ENCODE measurements at places on chromosomes 11 and 22.
A peak's percentile ranks its signal among the peaks of the same experiment; 100 is the strongest.

GRCh38 chr11:57370251-57370650, 10.7 kb downstream of the PRG3 start:
- DNase-seq, result peak; percentile 27

GRCh38 chr11:134409552-134410429, 2.3 kb downstream of the B3GAT1 start:
- DNase-seq, result no peak

GRCh38 chr11:130727157-130728119, 188.8 kb downstream of the SNX19 start:
- DNase-seq, result no peak

- DNase-seq, result no peak
Observed at GRCh38 chr22:48490500-48491411, 1336.9 kb downstream of the BRD1 start.

- peak; percentile 80 for DNase-seq
Observed at GRCh38 chr11:33723238-33723881, 12.9 kb downstream of the CD59 start.

GRCh38 chr22:48357961-48358360, 1469.7 kb downstream of the BRD1 start:
- no peak for DNase-seq

DNA sequence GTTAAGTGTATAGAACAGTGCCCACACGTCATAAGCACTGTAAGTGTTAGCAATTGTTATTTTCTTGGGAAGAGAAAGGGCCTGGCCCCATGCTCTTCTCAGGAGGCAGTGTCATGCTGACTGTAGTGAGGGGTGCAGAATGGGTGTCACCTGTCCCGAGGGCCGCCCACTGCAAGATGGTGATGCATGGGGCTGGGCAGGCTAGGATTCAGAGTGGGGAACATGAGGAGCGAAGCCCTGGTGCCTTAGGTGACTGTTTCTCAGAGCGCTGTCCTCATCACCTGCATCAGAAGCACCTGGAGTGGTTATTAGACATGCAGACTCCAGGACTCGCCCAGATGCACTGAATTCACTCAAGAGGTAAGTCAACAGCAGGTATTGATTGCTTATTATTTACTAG, 101.0 kb upstream of the PARVA start:
- DNase-seq, result no peak

DNA sequence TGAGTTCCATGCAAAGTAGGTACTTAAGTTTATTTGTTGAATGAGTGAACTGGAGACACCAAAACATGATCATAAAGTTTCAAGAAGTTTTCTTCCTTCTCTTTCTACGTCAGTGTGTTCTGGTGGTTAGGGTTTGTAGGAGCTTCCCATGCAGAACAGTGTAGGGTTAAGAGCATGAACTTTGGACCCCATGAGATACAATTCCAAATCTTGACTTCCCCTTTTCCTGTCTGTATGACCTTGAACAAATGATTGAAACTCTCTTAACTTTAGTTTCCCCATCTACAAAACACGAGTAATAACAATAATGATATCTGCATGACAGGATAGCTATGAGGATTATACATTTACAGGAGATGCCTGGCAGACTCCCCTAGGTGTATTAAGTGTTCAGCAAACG, 41.0 kb upstream of the TENM4 start:
- DNase-seq, result no peak

DNA sequence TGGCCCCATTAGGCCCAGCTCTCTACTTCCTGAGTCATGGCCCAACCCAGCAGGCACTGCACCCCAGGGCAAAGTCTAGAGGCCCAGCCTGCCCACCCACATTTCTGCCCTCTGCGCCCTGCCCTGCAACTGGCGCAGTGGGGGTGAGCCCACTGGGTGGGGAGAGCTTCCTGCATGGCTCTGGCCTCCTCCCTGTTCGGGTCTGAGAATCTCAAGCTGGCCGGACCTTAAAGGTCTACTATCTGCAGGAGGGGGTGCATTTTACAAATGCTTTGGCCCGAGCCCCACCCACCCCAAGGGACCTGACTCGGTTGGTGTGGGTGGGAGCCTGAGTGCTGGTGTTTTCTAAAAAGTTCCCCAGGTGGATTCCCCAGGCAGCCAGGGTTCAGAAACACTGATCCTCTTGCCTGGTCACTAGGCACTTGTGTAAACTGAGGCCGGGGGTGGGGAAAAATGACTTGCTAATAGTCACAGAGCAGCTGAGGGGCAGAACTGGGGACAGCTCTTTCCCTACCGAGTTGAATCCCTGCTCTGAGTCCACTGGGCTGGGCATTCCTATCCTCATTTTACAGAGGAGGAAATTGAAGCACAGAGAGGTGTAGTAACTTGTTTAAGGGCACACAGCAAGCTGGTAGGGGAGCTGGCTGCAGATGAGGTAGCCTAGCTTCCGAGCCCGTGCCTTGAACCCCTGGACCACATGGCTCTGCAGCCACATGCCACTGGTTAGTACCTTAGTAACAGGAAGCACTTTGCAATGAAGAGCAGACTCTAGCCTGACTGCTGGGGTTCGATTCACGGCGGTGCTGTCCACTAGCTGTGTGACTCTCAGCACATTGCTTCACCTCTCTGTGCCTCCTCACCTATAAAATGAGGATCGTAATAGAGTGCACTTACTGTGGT, 36.3 kb downstream of the CD82 start:
- no peak for DNase-seq

DNA sequence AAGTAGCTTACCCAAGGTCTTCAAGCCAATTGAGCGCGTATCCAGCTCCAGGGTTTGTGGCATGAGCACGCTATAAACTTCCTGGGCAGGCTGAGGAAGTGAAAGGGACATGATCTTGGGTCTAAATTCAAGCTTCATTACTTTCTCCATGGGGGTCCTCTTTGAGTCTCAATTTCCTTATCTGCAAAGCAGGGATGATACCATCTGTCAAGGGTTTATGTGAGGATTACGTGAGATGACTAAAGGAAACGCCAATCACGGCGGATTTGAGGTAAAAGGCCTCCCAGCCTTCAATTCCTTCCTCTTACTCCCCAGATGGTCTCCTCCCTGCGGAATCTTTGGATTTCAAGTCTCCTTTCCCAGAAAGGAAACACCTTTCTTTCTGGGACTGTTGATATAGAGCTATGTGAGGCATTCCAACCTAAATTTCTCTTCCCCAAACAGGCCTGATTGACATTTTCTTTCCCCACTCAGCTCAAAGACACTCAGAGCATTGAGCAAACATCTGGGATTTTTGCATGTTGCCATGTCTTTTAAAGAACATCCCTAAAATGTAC, 474.4 kb downstream of the INSC start:
- DNase-seq, result no peak

DNA sequence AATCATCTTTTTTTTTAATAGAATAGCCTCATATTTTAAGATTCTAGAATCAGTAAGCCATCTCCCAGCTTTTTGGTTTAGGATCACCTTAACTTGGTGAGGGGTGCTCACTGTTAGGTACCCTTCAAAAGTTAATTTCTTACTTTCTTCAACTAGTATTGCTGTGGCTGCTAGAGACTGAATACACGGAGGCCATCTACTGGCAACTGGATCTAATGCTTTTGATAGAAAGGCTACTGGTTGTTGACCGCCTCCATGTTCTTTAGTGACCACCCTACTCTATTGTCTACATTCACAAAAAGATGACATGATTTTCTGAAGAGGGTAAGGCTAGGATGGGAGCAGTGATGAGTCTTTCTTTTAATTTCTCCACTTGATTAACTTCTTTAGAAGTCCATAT, 16.7 kb upstream of the ALDH3B2 start:
- no peak for DNase-seq

DNA sequence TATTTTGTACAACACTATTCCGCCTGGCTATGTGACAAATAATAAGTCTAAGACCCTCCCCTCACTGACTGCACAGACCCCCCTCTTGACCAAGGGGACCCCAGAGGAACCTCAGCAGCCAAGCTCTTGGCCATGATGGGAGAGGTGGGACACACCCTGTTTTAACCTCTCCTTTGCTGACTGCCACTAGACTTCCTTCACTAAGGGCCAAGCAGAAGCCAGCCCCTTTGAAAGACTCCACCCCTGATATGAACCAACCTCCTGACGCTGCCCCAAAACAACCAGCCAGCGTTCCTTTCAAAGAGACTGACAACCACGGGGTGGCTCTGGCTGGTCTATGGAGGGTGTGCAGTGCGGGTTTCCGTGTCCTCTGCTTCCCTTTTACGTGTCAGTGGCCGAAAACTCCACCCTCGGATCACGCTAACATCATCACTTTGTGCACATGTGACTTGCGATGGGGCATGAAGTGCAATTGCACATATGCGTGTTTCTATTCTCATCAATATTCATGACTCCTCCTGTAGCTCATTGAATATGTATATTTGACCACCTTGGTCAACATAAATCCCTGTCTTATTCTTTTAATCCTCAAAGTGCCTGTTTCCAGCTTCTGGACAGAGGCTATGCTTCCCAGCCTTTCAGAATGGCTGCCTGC, 643.9 kb downstream of the TBC1D22A start:
- no peak for DNase-seq

DNA sequence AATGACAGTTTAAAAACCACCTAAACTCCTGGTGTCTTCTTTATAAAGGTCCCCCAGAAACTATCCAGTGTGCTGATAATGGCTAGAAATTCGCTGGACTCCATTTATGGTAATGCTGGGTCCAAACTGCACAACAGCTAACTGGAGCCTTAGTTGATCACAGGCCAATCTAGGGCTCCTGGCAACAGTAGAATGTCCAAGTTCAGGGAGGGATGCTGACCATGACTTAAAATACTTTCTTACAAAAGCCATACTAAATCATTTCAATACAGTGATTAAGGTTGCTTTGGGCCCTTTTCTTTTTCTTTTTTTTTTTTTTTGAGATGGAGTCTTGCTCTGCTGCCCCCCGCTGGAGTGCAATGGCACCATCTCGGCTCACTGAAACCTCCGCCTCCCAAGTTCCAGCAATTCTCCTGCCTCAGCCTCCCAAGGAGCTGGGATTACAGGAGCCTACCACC, 14.5 kb upstream of the GAB2 start:
- no peak for DNase-seq

GRCh38 chr22:50574383-50574755, 3.9 kb downstream of the CPT1B start:
- DNase-seq, result no peak

DNA sequence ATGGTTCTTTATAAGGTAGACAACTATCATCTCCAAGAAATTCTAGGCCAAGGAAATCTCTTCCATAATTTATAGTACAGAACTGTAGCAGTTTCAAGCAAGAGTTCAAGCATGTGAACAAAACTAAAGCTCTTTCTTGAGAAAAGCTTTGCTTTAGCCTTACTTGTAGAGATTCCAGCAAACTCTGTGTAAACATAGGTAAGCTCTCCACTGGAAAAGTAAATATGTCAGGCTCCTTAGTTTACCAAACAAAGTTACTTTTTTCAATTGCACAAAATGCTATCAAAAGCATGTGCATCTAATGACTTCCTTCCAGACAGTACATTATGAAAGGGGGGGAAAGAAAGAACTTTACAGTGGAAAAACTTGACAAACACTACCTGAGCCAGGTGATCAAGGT, 125.0 kb downstream of the SIK3 start:
- DNase-seq, result no peak
